Stimulated activated CD4-positive, alpha-beta T cell treated with anti-CD3 and anti-CD28 coated beads, Interleukin-1b, Interleukin-23, amount 100 ng/mL, for 1 hour (primary cell): ENCODE measurements at places on chromosomes 4 and X.

DNA sequence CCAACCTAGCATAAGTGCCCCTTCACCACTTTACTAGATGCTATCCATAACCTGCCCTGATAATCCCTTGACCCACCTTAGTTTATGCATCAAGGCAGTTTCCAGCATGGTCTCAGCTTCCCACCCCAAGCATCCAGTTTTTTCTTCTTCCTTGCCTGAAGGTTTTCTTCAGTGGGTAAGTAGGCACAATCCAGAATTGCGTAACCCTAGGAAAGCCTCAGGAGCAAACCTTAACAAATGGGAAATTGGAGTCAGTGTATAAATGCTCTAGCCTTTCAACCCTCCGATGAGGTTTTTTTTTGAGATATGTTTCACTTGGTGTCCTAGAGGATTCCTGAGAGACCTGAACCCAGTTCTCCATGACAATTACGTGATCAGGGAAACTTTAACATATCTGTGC is 614.0 kb upstream of the BOD1L1 start:
- DNase-seq, result no peak

DNA sequence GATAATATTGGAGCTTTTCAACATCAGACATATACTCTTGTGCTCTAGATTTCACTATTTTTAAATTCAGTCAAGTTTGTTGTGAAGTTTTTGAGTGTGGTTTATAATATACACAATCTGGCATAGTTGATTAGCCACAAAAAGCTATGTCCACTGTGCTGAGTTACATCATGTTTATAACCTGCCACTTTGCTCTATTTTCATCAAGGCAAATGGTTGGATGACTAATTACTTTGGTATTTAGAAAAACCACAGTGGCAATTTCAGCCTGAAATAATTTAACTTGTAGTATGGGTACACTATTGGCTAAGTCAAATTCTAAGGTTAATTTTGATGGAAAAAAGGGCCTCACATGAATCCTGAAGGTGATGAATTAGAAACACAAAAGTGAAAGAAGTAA is 262.6 kb downstream of the C4orf33 start:
- no peak for DNase-seq

- DNase-seq, result no peak
Measured at GRCh38 chr4:151674804-151675391, 85.9 kb downstream of the GATB start.

- no peak for DNase-seq
Measured at GRCh38 chr4:151219091-151219490, 57.9 kb upstream of the PRSS48 start.

- DNase-seq, result no peak
Measured at GRCh38 chrX:149903889-149904748, 23.1 kb downstream of the MAGEA8 start.

GRCh38 chr4:170057866-170058265 is 31.7 kb upstream of the MFAP3L start:
- no peak for DNase-seq
